ENCODE measurements at places on chromosomes 7 and 10.

DNA sequence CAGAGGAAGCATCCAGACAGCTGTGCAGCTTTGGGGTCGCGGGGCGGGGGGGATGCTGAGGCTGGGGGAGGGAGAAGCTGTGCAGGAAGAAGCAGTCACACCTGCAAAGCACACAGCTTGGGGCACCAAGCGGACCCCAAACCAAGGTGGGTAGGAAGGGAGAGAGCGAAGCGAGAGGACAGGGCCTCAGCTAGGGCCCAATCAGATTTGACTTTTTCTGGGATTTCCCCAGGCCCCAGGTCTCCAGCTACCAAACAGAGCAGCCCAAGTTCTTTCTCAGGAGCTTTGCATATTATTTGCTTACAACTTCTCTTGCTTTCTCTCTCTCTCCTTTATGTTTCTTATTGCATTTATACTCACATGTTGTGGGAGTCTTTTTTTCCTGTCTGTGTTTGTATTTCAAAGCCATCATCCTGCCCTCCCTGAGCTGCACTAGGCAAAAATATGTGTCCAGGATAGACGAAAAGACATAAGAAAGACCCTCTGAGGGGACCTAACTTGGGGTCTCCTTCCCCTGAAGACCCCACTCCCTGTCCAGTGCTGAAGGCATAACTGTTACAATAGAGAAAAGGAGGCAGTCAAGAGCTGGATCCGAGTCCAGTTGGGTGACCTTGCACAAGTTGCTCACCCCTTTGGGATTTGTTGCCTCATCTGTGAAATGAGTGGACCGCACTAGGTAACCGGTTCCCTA, 50.6 kb upstream of the SMNDC1 start:
- DNase-seq, result peak; percentile 14

DNA sequence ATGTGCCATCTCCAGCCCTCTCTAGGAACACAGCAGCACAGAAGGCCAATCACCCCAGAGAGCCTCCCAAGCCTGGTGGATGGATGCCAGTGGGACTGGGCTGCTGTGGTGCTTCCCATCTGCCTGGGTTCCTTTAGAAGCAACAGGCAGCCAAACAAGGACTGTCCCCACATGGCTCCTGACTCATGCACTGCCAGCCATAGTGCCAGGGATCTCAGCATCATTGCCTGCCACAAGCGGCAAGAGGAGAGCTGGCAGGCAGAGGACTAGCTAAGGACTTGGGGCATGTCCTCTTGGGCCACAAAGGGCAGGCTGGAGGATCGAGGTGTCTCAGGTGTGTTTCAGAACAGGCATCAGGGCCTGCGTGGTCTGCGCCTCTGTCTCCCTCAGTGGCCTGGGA, 23.4 kb upstream of the FIGNL1 start:
- DNase-seq, result no peak

DNA sequence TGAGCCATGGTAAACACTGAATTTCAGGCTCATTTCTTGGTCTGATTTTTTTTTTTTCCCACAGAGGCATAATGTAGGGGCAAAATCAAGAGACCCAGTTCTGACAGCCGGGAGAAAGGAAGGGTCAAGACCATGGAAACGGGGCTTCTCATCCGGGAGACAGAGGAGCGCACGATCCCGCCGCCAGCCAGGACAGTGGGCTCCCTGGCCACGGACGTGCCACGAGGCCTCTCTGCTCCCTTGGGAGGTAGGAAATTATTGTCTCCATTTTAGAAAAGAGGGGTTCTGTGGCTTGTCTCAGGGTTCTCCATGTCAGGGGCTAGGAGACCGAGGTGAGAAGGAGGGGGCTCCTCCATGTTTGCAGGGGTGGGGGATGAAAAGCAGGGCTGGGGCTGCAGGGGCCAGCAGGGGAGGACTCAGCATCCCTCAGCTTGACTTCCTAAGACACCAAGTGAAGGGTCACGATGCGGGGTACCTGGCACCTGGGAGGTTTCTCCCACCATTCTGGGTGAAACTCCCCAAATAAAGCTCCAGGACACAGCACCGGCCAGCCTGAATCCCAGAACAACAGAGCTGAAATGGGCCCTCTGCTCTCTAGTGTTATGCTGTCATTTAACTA, 37.6 kb downstream of the PPIF start:
- no peak for DNase-seq

- DNase-seq, result no peak
Measured at GRCh38 chr10:8181496-8182157, 127.1 kb downstream of the GATA3 start.

DNA sequence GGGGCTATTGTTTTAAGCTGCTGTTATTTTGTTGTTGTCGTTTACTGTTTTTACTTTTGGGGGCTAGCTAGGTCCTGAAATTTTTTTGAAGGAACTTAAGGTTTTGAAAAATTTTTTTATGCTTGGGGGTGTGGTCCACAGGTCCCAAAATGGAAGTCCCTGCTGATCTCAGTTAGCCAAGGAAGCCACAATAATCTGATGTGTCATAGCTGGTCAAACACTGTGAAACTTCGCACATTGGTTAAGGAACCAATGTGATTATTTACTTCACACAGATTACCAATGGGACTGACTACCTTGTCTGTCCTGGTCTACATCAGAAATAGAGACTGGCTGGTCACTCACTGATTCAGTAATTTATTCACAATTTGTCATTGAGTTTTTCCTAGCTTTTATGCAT, 29.5 kb upstream of the HYCC1 start:
- DNase-seq, result no peak

- DNase-seq, result no peak
Measured at GRCh38 chr7:34652809-34653208, 5.2 kb upstream of the NPSR1 start.

DNA sequence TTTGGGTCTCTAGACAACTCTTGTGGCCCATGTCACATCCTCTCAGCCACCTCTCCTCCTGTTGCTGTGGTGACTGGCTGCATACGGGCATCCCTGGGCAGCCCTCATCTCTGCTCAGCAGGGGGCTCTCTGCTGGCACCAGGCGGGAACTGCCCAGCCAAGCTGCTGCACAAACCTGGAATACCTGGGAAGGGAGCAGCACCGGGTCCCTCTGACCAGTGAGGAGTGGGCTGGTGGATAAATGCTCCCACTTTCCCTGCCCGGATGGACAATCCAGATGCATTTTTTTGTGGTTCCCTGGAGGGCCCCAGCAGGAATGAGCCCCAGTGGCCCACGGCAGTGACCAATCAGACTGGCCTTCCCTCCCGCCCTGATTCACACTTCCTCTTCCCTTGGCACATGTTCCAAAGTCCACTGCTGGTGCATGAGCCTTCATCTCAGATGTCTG, 21.9 kb downstream of the GRID1 start:
- no peak for DNase-seq

DNA sequence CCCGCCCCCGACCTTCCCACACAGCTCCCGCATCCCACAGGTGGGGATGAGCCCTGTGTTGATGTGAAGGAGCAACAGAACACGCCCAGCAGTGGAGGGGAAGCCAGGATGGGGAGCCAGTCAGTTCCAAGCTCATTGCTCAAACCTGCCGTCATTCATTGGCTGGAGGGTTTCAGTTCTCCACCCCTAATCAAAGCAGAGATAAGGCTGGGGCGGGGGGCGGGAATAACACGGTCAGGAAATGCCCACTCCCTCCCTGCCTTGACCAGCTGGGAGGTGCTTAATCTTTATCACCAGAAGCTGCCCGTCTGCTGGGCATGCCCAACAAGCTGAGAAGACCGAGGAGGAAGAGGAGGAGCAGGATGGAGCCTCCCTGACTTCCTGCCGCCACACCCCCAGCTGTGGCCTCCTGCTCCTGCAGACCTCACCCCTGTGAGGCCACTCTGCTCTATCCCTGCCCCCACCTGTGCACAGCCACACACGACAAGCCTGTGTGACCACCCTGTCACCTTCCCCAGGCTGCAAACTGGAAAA, 265.1 kb downstream of the ZEB1 start:
- DNase-seq, result no peak

DNA sequence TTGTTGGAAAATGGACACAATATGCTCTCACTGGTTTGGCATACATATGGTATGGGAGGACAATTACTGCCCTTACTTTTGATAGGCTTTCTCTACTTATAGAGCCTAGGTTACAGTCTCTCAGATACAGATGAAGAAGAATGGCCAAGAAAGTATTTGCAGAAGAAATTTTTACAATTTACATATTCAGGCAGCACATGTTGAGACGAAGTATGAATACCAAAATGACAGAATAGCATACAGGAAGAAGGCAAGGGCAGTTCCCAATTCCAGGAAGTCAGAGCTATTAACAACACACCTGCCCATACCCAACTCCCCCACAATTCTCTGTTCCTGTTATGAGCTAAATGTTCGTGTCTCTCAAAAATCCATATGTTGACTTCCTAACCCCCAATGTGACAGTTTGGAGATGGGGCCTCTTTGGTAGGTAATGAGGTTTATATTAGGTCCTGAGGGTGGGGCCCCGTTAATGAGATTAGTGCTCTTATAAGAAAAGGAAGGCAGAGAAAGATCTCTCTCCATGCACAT, 67.8 kb downstream of the DOCK4 start:
- DNase-seq, result no peak

GRCh38 chr10:116237260-116237659, 35.7 kb downstream of the GFRA1 start:
- DNase-seq, result no peak
